ENCODE measurements at places on chromosomes 7 and 10. TPM values are rescaled to one million over a fixed set of nuclear protein-coding genes. Genes with fewer than 3 reads are reported as not detected.

GRCh38 chr10:21517134-21518031 lies 8.1 kb downstream of the SKIDA1 start:
- DNase-seq: no peak

MYL10 gene
- total RNA-seq: not detected

ETV1 gene
- 165 TPM for total RNA-seq

DNA sequence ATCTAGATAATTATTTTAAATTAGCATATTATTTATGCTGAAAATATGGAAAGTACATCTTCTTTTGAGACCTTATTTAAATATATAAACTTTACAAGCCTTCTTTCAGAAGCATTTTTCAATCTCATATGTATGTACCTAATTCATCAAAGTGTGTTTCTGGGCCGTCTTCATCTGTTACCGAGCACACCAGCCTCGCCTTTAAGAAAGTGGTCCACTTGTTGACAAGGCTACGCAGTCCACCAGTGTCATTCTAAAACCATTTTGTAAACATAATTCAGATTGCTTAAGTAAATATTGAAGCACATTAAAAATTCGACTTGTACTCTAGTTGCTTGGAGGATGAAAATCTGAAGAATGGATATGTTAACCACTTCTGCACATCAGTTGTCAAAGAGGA lies 116.3 kb downstream of the SEMA3C start:
- DNase-seq: no peak

SRRM3 gene
- 7.6 TPM for total RNA-seq

DNA sequence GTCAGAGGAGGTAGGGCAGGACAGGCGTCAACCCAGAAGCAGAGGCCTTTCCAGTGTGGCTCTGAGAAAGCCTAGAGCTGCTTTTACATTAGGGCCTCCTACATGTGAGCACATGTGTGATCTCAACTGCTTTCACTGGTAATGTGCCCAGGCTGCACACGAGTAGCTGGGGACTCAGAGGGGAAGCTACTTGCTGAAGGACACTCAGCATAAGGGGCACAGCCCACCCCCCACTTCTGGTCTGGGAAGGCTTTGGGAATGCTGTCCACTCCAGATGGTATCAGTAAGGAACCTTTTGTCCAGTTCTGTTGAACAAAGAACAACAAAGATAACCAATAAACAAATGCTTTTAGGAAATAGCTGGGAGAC lies 18.9 kb downstream of the PRF1 start:
- DNase-seq: peak; percentile 41

DNA sequence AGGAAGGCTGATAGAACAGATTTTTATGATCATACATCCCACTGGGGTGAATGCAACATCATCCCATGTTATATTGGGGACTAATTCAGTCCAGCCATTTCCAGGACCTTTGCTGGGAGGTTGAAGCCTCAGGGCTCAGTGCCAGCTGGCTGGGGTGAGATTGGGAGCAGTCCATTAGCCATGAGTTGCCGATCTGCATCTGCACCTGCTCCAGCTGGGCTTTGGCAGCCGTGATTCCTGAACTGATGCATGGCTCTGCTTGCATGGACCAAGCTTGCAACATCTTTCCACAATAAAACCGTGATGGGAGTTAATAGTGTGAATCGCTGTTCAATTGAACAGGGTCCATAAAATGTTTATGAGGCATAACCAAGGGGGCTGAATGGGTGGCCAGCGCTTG lies 346.9 kb downstream of the TYW1 start:
- DNase-seq: no peak

- no peak for DNase-seq
Observed at GRCh38 chr7:89401099-89401498, 605.6 kb upstream of the TEX47 start.

DNA sequence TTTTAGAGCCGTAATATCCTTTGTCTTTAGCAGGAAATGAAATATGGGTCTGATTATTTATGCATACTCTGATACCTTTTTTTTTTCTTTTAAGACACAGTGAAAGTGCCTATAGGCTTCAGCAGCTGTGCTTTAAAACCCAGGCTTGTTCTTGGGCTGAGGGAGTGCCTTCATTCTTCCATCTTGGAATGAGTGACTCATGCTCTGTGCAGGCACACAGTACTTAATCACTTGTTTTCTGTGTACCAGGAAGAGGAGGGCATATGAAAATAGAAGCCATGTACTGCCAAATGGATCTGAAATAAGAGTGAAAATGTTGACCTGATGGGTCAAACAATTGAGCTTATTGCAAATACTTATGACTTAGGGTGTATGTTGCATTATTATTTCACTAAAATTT lies 12.0 kb downstream of the INPP5F start:
- no peak for DNase-seq

DNA sequence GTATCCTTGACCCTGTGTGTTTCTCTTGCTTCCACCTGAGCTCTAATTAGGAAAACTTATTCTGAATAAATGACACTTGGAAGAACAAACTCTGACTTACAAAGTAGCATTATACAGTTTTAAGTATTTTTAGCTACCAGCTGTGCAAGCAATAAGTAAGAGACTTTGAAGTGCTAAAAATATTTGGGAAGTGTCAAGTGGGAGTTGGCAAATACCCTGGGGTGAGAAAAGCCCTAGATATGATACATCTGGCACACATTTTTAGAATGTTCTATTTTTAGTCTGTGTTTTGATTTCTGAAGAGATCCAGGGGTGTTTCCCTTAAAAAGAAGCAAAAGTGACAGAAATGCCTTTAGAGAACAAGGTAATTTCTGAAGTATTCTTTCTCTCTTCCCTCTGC lies 132.7 kb upstream of the TEX47 start:
- no peak for DNase-seq

- no peak for DNase-seq
Observed at GRCh38 chr10:52759154-52759553, 13.4 kb downstream of the MBL2 start.

GRCh38 chr10:75234017-75234682 lies 1.6 kb downstream of the COMTD1 start:
- peak; percentile 99 for DNase-seq

DNA sequence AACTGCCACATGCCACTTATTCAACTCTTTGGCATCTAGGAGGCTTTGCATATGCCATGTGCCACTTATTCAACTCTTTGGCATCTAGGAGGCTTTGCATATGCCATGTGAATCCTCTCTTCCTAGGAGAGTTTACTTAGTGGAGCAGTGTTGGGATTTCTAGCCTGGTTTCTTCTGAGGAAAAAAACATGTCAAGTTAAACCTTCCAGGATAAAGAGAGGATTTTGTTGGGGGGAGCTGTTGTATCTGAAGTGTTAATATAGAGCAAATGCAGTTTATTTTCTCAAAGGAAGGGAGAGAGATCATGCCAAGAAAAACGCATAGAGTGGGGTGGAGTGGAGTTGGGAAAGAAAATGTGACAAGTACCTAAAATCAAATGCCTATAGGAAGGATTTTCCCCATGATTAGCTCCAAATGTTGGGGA lies 91.5 kb downstream of the MCU start:
- DNase-seq: no peak

GRCh38 chr10:117768333-117769042 lies 225.9 kb downstream of the EMX2 start:
- DNase-seq: no peak

DNA sequence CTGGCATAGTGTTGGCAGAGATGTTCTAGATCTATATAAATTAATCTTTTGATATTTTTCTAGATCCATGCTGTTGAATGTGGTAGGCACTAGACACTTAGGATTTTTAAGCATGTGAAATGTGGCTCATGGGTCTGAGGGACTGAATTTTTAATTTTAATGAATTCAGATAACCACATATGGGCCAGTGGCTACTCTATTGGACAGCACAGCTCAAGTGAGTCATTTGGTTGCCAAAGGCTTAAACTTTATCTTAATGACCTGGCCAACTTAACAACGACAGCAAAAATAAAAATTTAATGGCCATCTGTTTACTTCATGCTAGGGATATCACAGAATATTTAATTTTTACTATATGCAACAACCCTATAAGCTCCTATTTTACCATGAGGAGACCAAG lies 61.4 kb downstream of the CDK14 start:
- DNase-seq: no peak

DNA sequence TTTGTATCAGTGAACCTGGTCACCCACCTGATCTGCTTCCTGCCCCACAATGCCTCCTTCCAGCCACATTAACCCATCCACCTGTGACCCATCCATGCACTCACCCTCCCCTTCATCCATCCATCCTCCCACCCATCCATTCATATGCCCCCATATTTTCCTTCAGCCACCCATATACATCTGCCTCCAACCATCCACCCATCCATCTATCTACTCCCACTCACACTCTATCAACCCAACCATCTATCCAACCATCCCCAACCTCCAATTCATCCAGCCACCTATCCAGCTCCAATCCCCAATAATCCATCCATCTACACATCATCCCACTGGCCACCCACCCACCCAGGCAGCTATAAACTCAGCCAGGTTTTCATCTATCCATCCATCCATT lies 51.0 kb downstream of the GRID1 start:
- DNase-seq: no peak

GRCh38 chr7:16636555-16637101 lies 8.9 kb downstream of the ANKMY2 start:
- no peak for DNase-seq

GRCh38 chr10:109956454-109957091 lies 33.3 kb upstream of the XPNPEP1 start:
- DNase-seq: no peak

KNDC1 gene
- total RNA-seq: 0.05 TPM

CAMK2B gene
- total RNA-seq: 149 TPM

DNA sequence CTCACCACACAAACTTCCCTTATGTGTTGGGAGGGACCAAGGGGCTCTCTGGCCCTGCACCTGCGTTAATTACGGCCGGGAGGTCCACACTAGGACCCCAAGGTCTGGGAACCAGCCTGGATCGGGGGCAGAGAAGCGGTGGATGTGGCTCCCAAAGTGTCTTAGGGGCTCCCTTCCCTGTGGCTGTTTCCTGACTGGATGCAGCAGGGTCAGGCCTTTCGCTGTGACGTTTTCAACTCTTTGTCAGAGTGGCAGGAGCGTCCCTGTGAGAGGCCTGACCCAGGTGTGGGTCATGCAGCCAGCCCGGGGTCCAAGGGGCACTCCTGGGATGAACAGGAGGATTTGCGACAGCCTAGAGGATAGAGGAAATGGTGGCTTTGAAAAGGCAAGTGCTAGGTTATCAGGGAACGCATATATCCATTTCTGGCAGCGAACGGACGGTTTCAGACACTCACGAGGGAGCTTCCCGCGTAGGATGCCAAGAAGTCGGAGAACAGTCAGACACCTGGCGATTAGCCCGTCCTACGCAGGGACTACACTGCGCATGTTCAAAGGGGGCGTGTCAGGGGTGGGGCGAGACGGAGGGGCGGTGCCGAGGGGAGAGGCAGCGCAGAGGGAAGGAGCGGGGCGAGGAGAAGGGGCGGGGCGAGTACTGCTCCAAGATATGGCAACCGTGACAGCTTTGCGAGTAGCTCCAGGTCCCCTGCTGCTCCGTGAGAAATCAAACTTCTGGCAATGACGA lies 46.2 kb upstream of the ZNF716 start:
- DNase-seq: no peak

THSD7A gene
- total RNA-seq: 3.4 TPM

LRRC4 gene
- 3.7 TPM for total RNA-seq

DNA sequence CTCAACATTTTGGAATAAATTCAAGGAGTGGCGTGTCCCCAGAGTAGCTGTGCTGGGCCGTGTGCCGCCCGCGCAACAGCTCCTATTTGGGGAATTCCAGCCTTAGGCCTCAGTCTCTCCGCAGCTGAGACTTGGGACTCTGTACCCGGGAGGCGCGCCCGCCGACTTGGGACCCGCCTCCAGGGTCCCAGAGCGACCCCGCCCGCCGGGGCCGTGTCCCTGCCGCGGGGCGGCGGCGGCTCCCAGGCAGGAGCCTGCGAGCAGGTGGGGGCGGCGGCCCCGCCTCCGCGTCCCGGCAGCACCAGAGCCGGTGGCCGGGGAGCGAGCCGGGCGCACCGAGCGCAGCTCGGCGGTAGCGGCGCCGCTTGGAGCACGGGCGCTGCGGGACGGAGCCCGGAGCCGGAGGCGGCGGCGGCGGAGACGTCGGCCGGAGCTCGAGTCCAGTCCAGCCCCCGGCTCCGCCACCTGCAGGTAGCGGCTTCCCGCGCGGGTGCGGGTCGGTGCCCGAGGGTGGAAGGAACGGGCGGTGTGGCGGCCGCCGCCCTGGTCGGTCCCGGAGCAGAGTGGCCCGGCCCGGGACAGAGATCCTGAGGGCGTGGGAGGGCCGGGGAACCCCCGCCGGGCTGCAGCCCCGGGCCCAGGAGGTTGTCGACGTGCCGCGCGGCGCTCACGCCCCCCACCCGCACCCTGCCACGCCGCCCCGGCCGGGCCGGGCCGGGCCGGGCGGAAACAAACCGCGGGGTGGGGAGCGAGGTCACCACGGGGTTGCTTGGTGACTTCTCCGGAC lies at the start of gene WIPF3:
TSS of gene WIPF3 (plus strand) at position 301 of the 787 bp plus-strand sequence. CDS start 28,217 bp downstream, outside the sequence.
- DNase-seq: no peak

GRCh38 chr7:106223156-106223555 lies 61.6 kb downstream of the NAMPT start:
- DNase-seq: no peak

DNA sequence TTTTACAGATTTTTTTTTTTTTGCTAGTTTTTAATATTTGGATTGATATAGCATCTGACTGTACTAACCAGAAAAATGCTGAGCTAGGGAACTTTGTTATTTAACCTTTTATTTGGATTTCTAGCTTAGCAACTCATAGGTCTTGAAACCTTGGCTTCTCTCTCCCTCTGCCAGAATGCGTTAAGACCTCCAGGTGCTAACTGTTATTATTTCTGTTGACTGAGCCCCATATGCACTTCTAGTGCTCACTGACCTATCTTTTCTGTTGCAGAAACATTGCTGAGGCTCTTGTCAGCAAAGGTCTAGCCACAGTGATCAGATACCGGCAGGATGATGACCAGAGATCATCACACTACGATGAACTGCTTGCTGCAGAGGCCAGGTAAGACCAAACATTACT lies 143.6 kb downstream of the LRRC4 start:
- DNase-seq: no peak

GRCh38 chr7:138890499-138891445 lies 90.4 kb downstream of the KIAA1549 start:
- no peak for DNase-seq

GRCh38 chr10:51886438-51887068 lies 187.2 kb upstream of the CSTF2T start:
- no peak for DNase-seq

- no peak for DNase-seq
Observed at GRCh38 chr10:34024282-34024681, 689.8 kb upstream of the NRP1 start.

OSBPL3 gene
- 2.4 TPM for total RNA-seq

- DNase-seq: no peak
Observed at GRCh38 chr10:125266541-125266940, 106.2 kb upstream of the CTBP2 start.
